Posterior cingulate gyrus (tissue), 11 donors: ENCODE measurements at places on chromosomes 12 and 14.
A peak's percentile ranks its signal among the peaks of the same experiment; 100 is the strongest.

- DNase-seq: no peak
These were observed 837 bp upstream of the STX2 start for GRCh38 chr12:130839770-130840404.

GRCh38 chr12:103956509-103957027 lies 9.1 kb upstream of the TDG start:
- no peak for DNase-seq

GRCh38 chr12:107320929-107321631 lies 227.7 kb upstream of the CRY1 start:
- peak; percentile 75 for DNase-seq

DNA sequence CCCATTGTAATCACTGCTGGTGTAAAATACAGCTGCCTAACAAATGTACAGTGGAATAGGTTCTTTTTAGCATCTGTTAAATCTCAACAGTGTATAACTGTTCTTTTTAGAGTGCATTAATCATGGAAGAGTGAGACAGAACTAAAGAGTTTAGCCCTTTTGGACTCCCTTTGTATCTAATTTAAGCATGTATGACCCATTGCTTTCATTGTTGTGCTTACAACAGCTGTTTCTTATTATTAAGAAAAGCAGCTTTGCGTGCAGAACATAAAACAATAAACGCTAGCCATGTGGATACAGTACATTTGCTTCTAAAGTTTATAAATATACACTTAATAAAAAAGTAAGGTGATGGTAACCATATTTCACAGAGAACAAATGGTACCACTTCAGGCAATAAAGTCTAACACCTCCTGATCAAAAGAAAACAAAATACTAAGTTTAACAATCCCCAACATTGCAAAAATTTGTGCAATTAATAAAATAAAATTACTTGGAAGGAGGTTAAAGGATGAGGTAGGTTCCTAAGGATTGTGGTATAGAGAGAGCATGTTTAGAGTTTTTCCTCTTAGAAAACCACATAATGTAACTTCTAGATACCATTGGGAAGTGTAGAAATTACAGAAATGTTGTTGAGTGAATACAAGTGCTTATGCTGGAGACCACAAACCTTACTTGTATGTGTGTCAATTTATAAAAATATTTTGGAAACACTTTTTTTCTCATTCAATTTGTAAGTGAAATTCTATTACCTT lies 448.7 kb downstream of the SLC6A15 start:
- DNase-seq: no peak

DNA sequence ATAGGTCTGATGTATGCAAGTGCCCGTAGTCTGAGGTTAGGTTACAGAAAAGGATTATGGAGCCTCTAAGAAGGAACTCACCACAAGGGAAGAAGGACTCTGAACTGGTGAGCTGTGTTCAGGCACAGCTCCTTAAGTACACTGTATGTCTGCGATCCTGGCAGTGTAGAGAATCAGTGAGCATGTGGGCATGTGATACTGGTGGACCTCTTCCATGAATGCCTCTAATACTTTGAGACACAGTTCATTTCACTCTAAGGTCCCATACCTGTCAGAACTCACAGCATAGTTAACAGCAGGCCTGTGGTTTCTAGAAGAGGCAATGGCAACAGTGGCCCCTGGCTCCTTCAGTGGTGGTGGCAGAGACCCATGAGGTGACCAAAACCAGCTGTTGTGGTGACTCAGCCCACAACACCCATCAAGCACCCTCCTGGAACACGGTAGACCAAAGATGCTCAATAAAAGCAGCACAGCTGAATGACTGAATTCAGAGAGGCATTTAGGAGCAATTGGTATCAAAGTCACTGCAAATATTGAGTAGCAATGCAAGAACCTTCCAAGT lies 6.9 kb upstream of the OR6J1 start:
- DNase-seq: no peak

- no peak for DNase-seq
These were observed 3.5 kb downstream of the CDKN1B start for GRCh38 chr12:12720672-12721161.

DNA sequence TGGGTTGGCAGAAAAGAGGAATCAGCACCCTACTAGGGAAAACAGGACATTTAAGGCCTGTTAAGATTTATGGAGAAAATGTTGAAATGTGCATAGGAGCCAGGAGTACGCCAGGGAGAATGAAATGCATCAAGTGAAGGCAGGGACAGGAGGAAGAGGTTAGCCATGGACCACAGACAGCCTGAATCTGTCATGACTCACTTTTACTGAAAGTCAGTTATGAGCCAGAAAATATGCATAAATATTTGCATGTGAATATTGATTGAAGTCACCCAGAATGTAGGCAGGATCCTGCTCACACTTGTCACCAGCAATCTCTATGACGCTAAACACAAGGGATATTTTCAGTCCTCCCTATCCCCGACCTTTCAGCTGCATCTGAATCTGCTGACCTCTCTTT lies 25.1 kb upstream of the CDK17 start:
- no peak for DNase-seq

GRCh38 chr12:2465681-2466080 lies 329.1 kb upstream of the FKBP4 start:
- no peak for DNase-seq

GRCh38 chr14:52824462-52824861 lies 33.1 kb upstream of the GNPNAT1 start:
- no peak for DNase-seq

DNA sequence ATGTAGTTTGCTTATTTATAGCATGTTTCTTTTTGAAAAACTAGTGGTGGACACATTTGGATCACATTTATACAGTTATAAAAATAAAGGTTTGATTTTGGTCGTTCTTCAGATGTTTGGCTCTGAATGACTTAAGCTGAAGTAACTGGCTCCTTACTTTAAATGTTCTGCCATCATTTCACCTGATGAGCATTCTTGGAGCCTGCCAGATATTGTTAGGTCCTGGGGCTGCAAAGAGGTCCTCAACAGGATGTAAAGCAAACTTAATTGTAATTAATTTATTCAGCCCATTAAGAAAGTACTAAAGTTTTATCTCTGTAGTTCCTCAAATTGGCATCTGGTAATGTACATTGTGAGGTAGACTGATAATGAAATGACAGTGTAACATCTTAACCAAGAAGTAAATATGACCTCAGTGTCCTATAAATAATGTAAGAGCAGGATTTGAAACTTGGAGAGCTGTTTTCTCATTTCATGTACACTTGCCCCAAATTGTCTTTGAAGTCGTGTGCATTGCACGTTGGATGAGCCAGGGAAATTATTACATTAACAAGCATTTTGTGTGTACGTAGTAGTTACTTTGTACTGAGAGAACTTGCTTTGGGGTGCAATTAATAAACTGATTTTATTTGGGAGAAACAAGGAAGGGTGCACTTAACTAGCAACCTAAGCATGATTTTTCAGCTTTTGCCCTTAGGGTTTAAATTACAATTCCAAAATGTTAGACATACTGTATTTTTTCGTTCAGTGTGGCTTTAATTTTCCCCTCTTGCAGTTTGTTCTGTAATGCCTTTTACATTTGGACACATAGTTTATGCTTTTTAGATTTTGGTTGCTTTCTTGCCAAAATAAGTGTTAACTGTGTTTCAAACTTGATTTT lies 7.5 kb downstream of the EIF5 start:
- no peak for DNase-seq

DNA sequence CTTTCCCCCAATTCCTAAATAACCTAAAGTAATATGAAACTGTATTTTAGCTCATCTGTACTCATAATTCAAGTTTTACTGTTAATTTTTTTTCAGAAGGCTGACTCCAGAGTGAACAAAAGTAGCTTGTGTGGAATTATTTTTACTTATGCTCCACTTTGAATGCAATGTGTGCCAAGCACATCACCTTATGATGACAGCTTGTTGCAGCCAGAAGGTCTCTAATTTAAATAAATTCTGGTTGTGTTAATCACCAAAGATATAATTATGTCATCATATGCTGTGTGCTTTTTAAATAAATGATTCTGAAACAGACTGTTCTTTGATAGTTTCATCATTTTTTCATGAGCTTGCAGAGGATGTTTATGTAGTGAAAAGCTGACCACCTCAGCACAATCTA lies 283.1 kb downstream of the TMEM117 start:
- no peak for DNase-seq

DNA sequence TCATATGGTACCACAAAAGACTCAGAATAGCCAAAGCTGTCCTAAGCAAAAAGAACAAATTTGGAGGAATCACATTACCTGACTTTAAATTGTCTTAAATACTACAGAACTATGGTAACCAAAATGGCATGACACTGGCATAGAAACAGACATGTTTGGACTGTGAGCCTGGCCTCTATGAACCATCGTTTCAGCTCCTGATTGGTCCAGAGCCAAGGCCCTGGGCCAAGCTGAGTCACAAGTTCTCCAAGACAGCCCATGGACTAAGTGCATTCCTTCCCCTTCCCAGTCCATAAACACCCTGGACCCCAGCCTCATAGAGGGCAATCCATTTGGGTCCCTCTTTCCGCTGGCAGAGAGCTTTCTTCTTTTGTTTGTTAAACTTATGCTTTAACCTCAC lies 12.1 kb upstream of the PRR4 start:
- no peak for DNase-seq

GRCh38 chr14:91996948-91997371 lies 42.9 kb downstream of the TRIP11 start:
- DNase-seq: no peak
